ENCODE measurements at places on chromosomes 2 and 18.

DNA sequence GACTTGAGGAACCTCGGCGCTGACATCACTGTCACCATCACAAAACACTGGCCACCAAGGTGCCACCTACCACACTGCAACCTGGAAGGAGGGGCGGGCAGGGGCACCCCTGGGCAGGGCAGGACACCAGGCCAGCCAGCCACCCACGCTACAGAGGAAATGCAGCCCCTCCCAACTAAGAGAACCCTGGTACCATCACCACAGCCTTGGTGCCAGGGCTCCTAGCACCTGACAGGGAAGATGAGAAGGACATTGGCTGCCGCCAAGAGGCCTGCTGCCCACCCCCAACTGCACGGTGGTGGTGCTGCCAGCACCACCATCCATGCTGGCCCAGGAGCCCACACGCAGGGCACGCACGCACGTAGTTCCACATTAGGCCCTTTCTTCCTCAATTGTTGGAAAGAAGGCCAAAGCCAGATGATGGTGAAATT lies 88.7 kb downstream of the HDAC4 start:
- no peak for DNase-seq

DNA sequence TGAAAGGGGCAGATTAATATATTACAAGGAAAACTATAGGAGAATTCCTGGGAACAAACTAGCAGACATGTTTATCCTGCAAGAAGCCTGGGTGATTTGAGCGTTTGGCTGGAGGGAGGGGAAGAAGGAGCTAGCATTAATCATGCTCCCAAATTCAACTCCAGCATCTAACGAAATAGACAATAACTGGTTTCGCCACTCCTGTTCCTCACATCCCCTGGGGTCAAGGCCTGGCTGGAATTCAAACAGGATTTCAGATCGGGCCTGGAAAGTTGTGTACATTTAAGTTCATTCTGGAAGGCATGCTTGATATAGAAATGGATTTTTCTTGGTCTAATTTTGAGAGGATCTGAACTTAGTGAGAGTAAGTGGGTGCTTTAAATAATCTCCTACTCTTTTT lies 126.1 kb upstream of the CTAGE1 start:
- no peak for DNase-seq

- no peak for DNase-seq
Measured at GRCh38 chr2:174529916-174530315, 43.1 kb upstream of the GPR155 start.

GRCh38 chr2:30583204-30583749 lies 136.2 kb downstream of the LCLAT1 start:
- no peak for DNase-seq

- DNase-seq: no peak
Measured at GRCh38 chr18:6638447-6638846, 91.1 kb upstream of the ARHGAP28 start.

DNA sequence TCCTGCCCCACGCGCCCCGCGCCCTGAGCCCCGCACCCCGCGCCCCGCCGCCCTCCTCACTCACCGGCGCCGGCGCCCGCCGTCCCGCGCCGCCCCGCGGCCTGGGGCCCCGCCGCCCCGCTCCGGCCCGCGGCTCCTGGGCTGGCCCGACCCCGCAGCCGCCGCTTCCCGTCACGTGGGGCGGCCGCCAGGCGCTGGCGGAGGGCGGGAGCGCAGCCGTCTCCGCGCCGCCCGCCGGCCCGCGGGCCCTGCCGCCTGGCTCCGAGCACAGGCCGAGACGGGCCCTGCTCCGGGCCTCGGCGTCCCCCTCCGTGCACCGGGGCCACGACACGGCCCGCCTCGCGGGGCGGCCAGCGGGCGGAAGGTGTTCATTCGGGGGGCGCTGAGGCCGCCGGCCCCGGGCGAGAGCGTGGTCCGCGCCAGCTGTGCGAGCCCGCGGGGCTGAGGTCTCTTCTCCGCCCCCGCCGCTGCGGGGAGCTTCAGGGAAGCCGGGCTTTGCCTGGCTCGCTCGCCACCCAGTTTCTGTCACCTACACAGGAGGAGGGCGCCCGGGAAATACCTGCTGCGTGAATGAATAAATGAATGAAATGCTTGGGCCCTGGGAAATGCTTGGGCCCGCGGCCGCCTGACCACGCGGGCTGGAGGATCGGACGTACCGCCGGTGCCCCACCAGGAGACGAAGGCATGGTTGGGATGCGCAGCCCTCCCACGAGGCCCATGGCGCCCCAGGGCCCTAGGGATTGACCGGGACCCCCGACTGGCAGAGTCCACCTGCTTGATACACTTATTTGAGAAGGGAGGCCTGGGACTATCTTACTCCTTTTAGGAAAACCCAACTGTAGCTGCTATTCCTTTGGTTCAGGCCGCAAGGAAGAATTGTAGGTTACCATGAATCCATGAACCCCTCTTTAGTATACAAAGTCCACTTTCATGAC lies at the start of gene TGFBRAP1:
TGFBRAP1 (minus strand) TSS at position 175 of the 935 bp plus-strand sequence. CDS start 21,434 bp downstream, outside the sequence.
- DNase-seq: peak; percentile 55

GRCh38 chr2:46690825-46691224 lies 211.5 kb downstream of the TMEM247 start:
- DNase-seq: peak; percentile 96

- DNase-seq: peak; percentile 97
Measured at GRCh38 chr2:46097714-46098480, 199.3 kb upstream of the EPAS1 start.

DNA sequence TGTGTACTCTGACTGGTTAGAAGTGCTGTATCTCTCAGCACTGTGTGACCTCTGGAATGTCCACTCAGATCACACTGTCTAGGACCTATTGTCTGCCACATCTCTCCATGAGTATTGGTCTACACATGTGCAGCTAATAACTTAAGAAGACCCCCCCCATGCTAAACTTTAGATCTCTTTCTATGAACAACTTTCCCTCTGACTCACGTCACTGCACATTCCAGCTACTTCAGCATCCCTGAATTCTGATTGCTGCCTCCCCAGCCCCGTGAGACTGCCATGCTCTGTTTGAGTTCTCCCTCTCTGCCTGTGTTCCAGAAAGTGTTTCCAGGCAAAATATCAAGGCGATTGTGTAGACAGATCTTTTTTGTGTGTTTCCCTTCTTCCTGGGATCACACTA lies 41.8 kb downstream of the RAPGEF4 start:
- no peak for DNase-seq

DNA sequence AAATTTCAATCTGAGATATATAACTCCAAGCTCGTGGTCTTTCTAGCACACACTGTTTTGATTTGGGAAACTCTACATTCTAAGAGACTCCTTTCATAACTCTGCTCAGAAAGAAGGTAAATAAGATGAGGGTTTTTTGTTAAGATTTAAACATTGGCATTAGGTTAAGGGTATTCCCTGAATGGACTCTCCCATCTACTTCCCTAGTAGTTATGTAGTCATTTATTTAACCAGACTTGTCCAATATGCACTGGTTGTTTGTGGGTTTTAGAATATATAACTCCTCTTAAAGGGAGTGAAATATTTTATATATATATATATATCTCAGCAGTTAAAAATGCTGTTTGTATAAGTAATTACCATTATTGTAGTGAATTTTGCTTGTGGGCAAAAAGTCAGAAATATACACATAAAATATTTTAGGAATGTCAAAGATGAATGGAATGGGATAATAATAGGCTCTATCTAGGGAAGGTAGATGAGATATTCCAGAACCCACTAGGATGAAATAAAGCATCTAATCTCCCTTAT lies 61.5 kb upstream of the WDR75 start:
- no peak for DNase-seq

DNA sequence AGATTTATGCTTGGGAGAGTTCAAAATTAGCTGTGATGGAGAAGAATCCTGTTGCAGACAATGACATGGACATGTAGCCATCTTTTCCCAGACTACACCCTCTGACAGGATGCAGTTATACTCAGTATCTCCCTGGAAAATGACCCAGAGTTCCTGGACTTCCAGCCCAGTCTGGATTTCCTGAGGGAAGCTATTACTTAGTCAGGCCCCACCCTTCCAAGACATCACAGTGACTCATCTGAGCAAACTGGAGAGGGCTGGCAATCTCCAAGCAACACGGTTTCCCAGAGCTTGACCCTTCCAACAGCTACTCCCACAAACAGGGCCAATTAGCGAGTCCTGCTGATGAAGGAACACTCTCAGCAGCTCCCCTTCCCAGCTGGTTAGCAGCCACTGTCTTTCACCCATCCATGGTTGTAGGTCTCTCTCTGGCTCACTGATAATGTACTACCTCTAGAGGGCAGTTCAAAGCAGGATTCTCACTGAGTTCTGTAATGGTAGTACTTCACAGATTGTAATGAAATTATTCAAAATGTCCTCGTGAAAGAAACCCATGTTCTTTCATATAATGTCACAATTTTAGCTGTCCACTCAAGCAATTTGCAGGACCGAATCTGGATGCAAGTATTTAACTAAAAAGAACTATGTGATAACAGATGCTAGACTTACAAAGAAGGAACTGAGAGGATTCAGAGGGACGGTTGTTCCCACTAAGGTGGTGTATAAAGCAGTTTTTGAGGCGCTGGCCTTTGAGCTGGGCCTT lies 110.2 kb downstream of the MDH1 start:
- peak; percentile 93 for DNase-seq

- DNase-seq: no peak
Measured at GRCh38 chr2:47653902-47654789, 128.8 kb upstream of the MSH6 start.

GRCh38 chr18:54396760-54397159 lies 39.1 kb downstream of the C18orf54 start:
- no peak for DNase-seq

- no peak for DNase-seq
Measured at GRCh38 chr18:64202863-64203262, 54.0 kb upstream of the LINC00305 start.

- DNase-seq: no peak
Measured at GRCh38 chr2:35891936-35892335, 463.6 kb upstream of the CRIM1 start.

DNA sequence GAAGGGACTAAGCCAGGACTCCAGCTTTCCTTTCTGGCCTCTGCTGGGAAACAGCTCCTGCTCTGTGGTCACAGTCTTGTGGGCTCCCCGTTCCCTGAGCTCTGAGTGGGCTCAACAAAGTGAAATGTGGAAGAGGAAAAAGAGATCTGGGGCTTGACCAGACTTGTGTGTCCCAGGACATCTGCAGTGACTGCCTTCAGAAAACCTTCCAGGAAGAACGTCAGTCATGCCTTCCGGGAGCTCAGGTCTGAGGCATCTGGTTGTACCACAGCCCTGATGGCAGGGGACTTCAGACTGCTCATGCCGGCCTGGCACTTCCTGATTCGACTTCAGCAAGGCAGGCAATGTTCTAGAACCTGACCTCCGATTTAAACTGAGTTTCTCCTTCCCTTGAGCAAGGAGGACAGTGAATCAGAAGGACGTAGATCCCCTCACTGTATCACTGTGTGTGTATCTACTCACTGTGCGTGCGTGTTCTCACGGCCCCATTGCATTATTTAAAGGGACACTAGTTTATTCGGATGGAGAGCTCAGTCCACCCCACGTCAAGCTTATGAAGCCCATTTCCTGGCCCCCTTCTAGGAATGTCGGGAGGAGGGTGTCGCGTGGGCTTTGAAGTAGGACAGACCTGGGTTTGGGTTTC lies 548 bp upstream of the FBLN7 start:
- DNase-seq: peak; percentile 30

GRCh38 chr2:191611614-191612013 lies 66.3 kb upstream of the NABP1 start:
- no peak for DNase-seq
